Breast epithelium (tissue), 4 donors: ENCODE measurements at places on chromosomes 4 and X. TPM values are rescaled to one million over a fixed set of nuclear protein-coding genes. Genes with fewer than 3 reads are reported as not detected.

DNA sequence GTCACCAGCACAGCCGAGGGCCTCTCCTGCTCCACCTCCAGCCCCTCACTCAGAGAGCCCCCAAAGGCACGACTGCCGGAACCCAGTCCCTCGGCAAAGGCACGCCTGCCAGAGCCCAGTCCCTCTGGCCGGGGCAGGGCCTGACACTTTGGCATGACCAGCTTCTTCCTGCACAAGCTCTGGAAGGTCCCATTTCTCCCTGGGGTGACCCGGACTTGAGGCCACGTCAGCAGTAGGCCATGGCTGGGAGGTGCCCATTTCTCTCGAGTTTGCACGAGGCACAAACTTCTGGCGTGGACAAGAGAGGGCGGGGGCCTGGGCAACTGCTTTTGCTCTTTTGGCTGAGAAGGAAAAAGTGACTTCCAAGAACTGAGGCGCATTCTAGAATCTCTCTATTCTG is 62.2 kb upstream of the GPR78 start:
- no peak for DNase-seq
- no peaks in the 10 kb centered on the region for H3K36me3 ChIP-seq

GRCh38 chr4:88356771-88357170 is 21.9 kb upstream of the HERC6 start:
- H3K36me3 ChIP-seq = no peaks in the 10 kb centered on the region
- H3K27ac ChIP-seq = no peak overlapping the region
- H3K4me1 ChIP-seq = no peaks in the 10 kb centered on the region

- DNase-seq = no peak
- no peak overlapping the region for H3K27ac ChIP-seq
- H3K27me3 ChIP-seq = no peaks in the 10 kb centered on the region
Observed at GRCh38 chrX:31679861-31680260, 608.0 kb upstream of the FTHL17 start.

- no peaks in the 10 kb centered on the region for H3K36me3 ChIP-seq
- H3K4me1 ChIP-seq = no peaks in the 10 kb centered on the region
- no peak overlapping the region for H3K27ac ChIP-seq
- DNase-seq = no peak
- no peaks in the 10 kb centered on the region for H3K27me3 ChIP-seq
Observed at GRCh38 chrX:6738518-6739470, 203.9 kb upstream of the VCX3A start.

DNA sequence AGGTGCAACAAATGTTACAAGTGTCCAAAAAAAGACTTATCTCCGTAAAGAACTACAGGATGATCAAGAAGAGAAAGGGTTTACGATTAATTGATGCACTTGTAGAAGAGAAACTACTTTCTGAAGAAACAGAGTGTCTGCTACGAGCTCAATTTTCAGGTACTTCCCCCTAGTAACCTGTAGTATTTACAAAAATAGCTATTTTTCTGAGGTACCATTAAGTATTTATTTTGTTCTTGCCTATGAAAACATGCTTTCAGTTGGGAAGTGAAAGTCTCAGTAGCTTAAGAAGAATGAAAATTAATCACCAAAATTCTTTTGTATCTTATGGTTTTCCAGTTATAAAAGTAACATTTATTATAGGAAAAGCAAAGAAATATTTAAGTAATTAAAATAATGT is 5.9 kb downstream of the THAP9 start:
- no peak overlapping the region for H3K4me3 ChIP-seq
- H3K4me1 ChIP-seq = no peaks in the 10 kb centered on the region
- no peak for DNase-seq
- no peak overlapping the region for H3K27ac ChIP-seq

GRCh38 chrX:99782516-99783040 is 627.5 kb downstream of the PCDH19 start:
- no peak overlapping the region for H3K4me3 ChIP-seq
- no peaks in the 10 kb centered on the region for H3K36me3 ChIP-seq
- H3K27ac ChIP-seq = no peak overlapping the region
- no peak for DNase-seq
- no peaks in the 10 kb centered on the region for H3K4me1 ChIP-seq

GRCh38 chr4:152619556-152619955 is 60.2 kb downstream of the TMEM154 start:
- H3K27me3 ChIP-seq = no peaks in the 10 kb centered on the region
- no peaks in the 10 kb centered on the region for H3K36me3 ChIP-seq
- H3K4me3 ChIP-seq = no peak overlapping the region
- no peak for DNase-seq
- no peaks in the 10 kb centered on the region for H3K4me1 ChIP-seq

DNA sequence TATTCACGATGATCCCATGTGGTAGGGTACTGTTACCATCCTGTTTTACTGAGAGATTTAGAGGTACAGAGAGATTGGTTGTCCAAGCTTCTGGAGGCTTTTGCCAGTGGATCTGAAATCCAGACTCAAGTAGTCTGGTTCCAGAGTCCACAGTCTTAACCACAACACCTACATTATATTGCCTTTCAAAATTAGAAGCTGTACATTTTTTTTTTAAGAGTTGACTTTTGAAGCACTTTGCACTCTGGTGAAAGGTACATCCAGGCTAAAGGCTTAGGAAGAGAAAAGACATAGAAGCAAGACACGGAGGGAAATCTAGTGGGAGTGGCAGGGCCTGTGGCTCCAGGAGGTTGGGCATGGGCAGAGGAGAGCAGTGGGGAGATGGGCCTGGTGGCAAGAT is 122.1 kb downstream of the AFF1 start:
- no peaks in the 10 kb centered on the region for H3K27me3 ChIP-seq
- H3K4me3 ChIP-seq = no peak overlapping the region
- H3K36me3 ChIP-seq = no peaks in the 10 kb centered on the region
- DNase-seq = no peak

- H3K4me1 ChIP-seq = no peaks in the 10 kb centered on the region
- H3K36me3 ChIP-seq = no peaks in the 10 kb centered on the region
- H3K27me3 ChIP-seq = no peaks in the 10 kb centered on the region
- H3K4me3 ChIP-seq = no peak overlapping the region
- DNase-seq = no peak
- no peak overlapping the region for H3K27ac ChIP-seq
Observed at GRCh38 chr4:77178560-77178959, 21.6 kb downstream of the CCNG2 start.

- no peak overlapping the region for H3K27ac ChIP-seq
- H3K27me3 ChIP-seq = peaks cover 3% of the 10 kb centered on the region
- no peak overlapping the region for H3K4me3 ChIP-seq
- no peaks in the 10 kb centered on the region for H3K4me1 ChIP-seq
Observed at GRCh38 chrX:147072747-147073146, 258.2 kb upstream of the CXorf51A start.

GRCh38 chr4:38677441-38677840 is 13.4 kb downstream of the KLF3 start:
- peaks cover 30% of the 10 kb centered on the region for H3K4me1 ChIP-seq
- H3K4me3 ChIP-seq = no peak overlapping the region
- peak overlapping the region; percentile 66 for H3K27ac ChIP-seq

GRCh38 chrX:20322887-20323286 is 56.2 kb upstream of the RPS6KA3 start:
- no peaks in the 10 kb centered on the region for H3K4me1 ChIP-seq
- DNase-seq = no peak
- H3K36me3 ChIP-seq = no peaks in the 10 kb centered on the region

GRCh38 chrX:29726811-29727210 is 488.6 kb upstream of the MAGEB2 start:
- H3K4me1 ChIP-seq = no peaks in the 10 kb centered on the region
- no peaks in the 10 kb centered on the region for H3K27me3 ChIP-seq
- no peak overlapping the region for H3K27ac ChIP-seq
- DNase-seq = no peak
- no peak overlapping the region for H3K4me3 ChIP-seq

- H3K4me1 ChIP-seq = no peaks in the 10 kb centered on the region
- no peak overlapping the region for H3K4me3 ChIP-seq
- H3K27ac ChIP-seq = peak overlapping the region; percentile 64
- no peaks in the 10 kb centered on the region for H3K27me3 ChIP-seq
Observed at GRCh38 chr4:142567620-142568451, 278.3 kb downstream of the INPP4B start.

- H3K4me3 ChIP-seq = no peak overlapping the region
- H3K36me3 ChIP-seq = no peaks in the 10 kb centered on the region
Observed at GRCh38 chrX:14344172-14344940, 185.0 kb upstream of the GLRA2 start.

DNA sequence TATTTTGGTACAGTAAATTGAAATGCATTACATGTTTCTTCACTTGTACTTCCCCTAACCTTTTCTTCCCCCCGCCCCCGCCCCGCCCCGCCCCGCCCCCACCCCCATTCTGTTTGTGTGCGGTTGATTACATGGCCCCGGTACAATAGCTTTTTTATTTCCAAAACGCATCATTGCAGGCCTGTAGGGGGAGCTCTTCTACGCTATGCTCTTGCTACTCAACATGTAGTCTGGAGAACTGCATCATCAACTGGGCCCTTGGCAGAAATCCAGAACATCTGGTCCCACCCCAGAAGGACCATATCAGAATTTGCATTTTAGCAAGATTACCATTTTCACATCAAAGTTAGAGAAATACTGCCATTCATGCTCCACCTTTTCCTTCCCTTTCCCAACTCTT is 333.3 kb upstream of the DDX53 start:
- no peak overlapping the region for H3K27ac ChIP-seq
- DNase-seq = no peak
- peaks cover 5% of the 10 kb centered on the region for H3K27me3 ChIP-seq
- no peaks in the 10 kb centered on the region for H3K36me3 ChIP-seq
- H3K4me3 ChIP-seq = no peak overlapping the region

- no peak overlapping the region for H3K4me3 ChIP-seq
- H3K4me1 ChIP-seq = no peaks in the 10 kb centered on the region
- no peaks in the 10 kb centered on the region for H3K27me3 ChIP-seq
- no peaks in the 10 kb centered on the region for H3K36me3 ChIP-seq
Observed at GRCh38 chrX:29044423-29045184, 457.4 kb downstream of the IL1RAPL1 start.

DNA sequence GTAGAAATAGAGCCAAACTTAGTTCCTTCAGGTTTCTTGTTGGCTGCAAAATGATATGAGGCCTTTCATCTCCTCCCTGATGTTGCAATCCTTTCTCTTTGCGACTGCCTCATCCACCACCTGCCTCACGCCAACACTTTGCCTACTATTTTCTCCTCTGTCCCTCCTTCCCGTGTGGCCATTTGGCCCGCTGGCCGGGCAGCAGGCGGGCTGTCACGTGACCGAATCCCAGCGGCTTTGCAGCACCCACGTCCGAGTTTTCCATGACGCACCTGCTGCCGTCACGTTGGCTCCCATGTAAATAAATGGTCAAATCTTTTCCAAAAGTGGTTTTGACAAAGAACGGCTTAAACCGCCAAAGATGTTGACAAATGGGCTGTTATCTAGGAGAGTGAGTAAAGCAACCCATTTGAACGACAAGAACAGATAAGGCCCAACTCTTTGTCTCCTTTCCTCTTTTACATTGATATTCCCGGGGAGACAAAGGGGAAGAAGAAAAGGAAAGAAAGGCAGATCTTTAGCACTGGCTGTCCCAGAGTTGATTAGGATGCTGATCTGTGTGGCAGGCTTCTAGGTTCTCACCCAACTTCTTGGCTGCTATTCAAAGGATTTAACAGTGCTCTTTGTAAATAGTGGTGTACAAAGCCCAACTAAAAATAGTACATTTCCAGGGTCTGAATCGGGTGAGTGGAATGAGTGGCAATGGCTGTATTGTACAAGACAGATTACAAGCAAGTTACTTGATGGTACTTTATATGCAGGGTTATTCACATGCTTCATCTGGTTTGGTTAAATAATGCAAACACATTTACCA is 174.2 kb upstream of the JADE1 start:
- no peaks in the 10 kb centered on the region for H3K36me3 ChIP-seq
- no peaks in the 10 kb centered on the region for H3K4me1 ChIP-seq
- H3K27me3 ChIP-seq = no peaks in the 10 kb centered on the region
- DNase-seq = no peak
- H3K27ac ChIP-seq = peak overlapping the region; percentile 38

DNA sequence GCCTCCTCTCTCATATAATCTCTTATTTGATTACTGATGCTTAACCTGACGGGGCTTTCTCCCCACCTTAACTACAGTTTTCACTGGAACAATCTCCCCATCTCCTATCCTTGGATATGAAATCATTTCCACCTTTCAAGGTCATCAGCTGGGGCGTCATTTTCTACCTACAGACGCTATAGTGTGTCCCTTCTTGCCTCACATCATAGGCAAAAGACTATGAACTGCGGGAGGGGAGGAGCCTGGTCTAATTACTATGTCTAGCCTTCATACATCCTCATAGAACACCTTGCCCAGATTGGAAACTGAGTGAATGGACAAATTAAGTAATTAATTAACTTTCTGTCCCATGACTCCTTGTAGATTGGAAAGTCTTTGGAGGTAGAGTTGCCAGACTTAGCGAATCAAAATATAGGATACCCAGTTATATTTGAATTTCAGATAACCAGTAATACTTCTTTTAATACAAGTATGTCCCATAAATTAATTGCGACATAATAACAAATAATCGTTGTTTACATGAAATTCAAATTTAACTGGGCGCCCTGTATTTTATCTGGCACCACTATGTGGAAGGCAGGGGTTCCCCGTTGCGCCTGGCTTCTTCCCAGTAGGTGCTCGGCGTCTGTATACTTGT is 752 bp upstream of the ATP6AP2 start:
- H3K27ac ChIP-seq = peak overlapping the region; percentile 89
- no peaks in the 10 kb centered on the region for H3K36me3 ChIP-seq
- DNase-seq = no peak
- no peaks in the 10 kb centered on the region for H3K4me1 ChIP-seq
- H3K27me3 ChIP-seq = peaks cover 31% of the 10 kb centered on the region

DNA sequence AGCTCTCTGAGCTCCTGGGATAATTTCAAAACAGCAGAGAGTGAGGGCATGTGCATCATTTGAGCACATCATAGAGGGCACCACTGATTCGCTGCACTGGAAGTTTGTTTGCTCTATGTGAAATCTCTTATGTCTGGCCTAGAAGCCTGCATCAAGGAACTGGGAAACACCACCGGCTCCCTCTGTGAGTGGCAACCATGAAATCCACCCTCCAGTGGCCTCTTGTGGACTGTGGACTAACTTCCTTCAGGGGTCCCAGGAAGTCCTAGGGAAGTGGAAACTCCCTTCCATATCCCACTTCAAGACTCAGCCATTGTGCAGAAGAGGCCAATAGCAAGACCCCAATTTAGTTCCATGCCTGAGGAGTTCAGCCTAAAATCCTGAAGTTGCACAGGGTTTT is 48.0 kb upstream of the IGFBP7 start:
- H3K36me3 ChIP-seq = no peaks in the 10 kb centered on the region
- H3K4me1 ChIP-seq = no peaks in the 10 kb centered on the region
- H3K27ac ChIP-seq = no peak overlapping the region

DNA sequence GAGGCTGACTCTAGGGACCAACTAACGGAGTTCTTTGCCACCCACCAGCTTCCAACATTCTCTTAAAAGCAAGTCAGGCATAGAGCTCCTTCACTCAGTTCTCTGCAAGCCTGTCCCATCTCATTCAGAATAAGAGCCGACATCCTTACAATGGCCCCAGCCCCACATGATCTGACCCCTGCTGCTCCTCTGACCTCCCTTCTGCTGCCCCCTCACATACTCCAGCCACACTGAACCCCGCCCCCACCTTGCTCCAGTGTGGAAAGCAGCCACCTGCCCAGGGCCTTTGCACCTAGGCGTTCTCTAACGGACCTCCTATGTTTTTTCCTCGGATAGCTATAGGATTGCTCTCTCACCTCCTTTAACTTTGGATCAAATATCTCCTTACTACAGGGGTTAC is 143.2 kb upstream of the ETNPPL start:
- no peaks in the 10 kb centered on the region for H3K27me3 ChIP-seq
- no peak overlapping the region for H3K27ac ChIP-seq
- H3K4me1 ChIP-seq = no peaks in the 10 kb centered on the region
- H3K4me3 ChIP-seq = no peak overlapping the region

The SPANXC gene
- not detected for total RNA-seq

The USP27X gene
- 2.3 TPM for total RNA-seq

The KCNE5 gene
- total RNA-seq = 1.4 TPM

The MAP9 gene
- total RNA-seq = 8.5 TPM

The EDA gene
- 3.6 TPM for total RNA-seq

The RTL3 gene
- total RNA-seq = 0.44 TPM

The GYPA gene
- not detected for total RNA-seq

The FAM241A gene
- total RNA-seq = 7.5 TPM

The SORCS2 gene
- total RNA-seq = 1.3 TPM
